NCI-H510A (cell line): ENCODE measurements at places on chromosomes 3 and 15.

- no peak for DNase-seq
Measured at GRCh38 chr3:77500721-77501120, 460.8 kb downstream of the ROBO2 start.

GRCh38 chr15:76328106-76328696 is 8.4 kb upstream of the ISL2 start:
- DNase-seq = no peak

DNA sequence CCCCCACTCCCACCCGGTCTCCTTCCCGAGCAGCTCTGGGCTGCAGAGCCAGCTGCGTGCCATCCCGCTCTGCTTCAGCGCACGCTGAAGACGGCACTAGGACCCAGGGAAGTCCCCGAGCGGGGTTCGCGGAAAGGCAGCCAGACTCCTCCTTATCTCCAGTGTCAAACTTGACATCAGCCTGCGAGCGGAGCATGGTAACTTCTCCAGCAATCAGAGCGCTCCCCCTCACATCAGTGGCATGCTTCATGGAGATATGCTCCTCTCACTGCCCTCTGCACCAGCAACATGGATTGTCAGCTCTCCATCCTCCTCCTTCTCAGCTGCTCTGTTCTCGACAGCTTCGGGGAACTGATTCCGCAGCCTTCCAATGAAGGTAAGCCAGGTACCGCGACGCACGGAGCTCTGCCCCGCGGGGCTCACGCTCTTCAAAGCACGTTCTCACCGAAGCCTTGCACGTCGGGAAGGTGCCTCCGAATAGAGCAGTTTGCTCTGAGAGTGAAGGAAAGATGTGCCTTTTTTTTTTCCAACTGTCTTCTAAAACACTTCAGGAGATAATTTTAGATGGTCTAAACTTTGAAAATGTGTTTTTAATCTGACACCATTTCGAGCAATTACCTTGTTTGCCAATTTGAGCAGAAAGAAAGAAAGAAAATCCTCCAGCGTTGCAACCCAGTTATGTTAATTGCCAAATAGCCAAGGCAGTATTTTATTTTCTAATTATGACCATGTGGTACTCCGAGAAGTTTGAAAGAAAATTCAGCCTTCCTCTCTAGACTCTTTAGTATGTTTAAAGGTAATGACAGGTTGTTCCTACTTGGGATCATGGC is at the start of gene EPHA3:
Gene EPHA3 (plus strand): TSS at position 161 of the 830 bp plus-strand sequence. CDS start 128 bp downstream, at position 289.
- DNase-seq = no peak

GRCh38 chr15:76756381-76756780 is 148.8 kb downstream of the SCAPER start:
- DNase-seq = no peak

DNA sequence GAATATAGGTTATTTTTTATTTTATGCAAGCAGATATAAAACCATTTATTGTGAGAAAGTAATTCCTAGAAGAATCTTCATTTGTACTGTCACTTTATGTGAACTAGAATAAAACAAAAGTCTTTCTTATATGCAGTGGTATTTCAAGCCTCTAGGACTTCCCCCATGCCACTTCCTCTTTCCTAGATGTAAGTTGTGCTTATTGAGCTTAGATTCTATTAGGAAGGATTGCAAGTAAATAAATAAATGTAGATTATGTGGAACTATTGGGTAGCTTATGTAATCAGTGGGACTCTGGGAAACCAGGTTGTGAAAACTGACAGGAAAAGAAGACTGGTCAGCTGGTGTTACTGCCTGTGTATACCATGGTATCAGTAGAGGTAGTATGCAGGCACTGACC is 169.7 kb downstream of the RSRC1 start:
- DNase-seq = no peak

DNA sequence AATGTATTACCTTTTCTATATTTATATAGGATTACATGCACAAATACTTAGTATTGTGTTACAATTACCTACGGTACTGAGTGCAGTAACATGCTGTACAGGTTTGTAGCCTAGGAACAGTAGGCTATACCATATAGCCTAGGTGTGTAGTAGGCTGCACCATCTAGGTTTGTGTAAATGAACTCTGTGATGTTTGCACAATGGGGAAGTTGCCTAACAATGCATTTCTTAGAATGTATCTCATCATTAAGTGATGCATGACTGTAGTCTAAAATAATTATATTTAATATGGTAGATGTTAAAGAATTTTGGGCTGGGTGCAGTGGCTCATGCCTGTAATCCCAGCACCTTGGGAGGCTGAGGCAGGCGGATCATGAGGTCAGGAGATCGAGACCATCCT is 281.0 kb downstream of the KLF13 start:
- no peak for DNase-seq

- no peak for DNase-seq
Measured at GRCh38 chr3:10469441-10470119, 35.8 kb downstream of the ATP2B2 start.

- DNase-seq = no peak
Measured at GRCh38 chr3:32319607-32320006, 72.0 kb upstream of the CMTM7 start.

DNA sequence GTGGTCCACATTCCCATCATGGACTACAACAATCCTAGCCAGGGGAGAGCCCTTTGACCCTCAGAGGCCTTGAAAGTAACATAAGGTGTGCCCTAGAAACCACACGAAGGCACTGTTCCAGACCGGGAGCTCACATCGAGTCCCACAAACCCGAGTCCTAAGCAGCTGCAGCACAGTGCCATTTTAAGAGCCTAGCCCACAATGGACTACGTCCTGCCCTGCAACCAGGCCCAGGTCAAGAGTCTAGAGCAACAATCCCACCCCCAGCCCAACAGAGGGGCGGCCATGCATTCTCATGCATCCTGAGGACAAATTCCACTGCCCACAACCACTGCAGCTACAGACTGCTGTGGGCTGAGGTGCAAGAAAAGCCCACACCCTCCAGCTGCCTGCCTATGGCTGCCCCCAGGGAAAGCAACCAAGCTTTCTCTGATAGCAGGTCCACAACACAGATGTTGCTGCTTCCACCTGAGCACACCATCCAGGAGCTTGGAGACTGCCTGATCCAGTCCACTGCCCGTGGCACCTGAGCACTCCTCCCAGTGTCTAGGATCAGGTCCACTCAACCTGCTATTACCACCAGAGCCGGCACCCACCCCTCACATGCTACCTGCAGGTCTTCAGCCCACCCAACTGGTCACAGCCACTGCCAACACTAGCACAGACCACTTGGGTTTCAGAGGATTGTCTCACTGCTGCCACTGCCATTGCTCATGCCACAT is 56.8 kb downstream of the IGSF11 start:
- no peak for DNase-seq

- DNase-seq = peak; percentile 41
Measured at GRCh38 chr15:52208306-52208946, 17.2 kb upstream of the GNB5 start.

DNA sequence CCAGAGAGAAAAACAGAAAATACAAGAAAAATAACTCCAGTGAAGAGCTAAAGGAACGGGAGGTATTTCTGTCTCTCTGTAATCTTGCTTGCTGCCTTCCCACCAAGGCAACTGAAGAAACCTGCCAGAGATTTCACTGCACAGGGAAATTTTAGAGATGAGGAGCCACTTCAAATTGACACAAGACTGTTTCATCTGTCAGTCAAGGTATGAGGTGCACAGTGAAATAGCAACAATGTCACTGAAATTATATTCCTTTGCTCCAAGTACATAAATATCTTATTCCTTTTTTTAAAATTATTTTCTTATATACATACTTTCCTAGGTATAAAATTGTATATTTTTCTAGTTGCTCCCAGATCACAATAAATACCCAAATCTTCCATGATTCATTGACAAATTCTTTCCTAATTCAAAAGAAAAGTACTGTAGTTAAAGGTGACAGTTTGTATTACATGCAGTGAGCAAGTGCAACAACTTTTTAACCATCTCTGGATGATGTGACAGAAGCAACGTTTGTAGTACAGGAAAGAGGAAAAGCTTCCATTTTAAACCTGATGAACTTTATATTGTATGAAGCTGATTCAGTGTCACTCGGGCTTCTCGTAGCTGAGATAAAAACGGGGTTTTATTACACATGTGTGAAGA is 563.4 kb downstream of the TUSC7 start:
- DNase-seq = no peak

- no peak for DNase-seq
Measured at GRCh38 chr3:189119950-189120349, 51.8 kb upstream of the TPRG1 start.
